ENCODE measurements at places on chromosomes 5 and 9. TPM values are rescaled to one million over a fixed set of nuclear protein-coding genes. Genes with fewer than 3 reads are reported as not detected.

- peak; percentile 71 for DNase-seq
These were observed 29.5 kb downstream of the TGFBI start for GRCh38 chr5:136058039-136058971.

- no peak for DNase-seq
These were observed 987 bp downstream of the RAB24 start for GRCh38 chr5:177302354-177303110.

GRCh38 chr9:18114559-18115475 lies 359.1 kb upstream of the ADAMTSL1 start:
- no peak for DNase-seq

DNA sequence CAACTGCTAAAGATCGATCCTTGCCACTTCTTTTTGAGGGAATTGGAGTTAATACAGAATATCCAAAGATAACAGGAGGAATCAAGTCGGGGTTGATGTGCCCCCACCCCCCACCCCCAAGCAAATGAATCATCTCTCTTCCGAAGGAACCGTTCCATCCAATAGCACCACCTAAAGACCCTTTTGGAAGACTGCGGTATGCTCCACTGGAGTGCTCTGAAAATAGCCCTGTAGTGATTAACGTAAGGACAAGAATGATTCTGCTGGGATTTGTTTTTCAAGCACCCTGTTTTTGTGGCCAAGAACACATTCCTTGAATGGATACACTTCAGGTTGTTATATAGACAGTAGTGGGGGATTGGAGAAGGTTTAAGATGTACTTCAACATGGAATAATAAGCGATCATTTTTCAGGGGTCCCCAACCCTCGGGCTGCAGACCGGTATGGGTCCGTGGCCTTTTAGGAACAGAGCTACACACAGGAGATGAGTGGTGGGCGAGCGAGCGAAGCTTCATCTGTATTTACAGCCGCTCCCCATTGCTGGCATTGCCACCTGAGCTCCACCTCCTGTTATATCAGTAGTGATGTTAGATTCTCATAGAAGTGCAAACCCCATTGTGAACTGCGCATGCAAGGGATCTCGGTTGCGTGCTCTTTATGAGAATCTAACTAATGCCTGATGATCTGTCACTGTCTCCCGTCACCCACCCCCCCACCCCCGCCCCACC lies 44.5 kb upstream of the TMEM252 start:
- no peak for DNase-seq

DNA sequence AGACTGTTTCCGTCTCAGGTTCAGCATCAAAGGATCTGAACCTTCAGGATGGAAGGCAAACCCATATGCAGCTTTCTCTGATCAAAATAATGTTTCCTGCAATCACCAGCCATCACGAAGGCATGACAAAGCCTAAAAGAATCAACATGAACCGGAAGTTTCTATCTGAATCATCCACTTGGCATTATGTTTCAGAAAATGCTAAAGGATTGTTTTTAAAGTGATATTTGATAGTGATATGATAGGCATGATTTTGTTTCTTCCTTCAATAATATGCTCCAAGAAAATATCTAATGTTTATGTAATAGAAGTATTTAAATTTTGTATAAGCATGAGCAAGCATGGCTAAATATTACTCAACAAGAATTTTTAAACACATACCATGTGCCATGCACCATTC lies 219.6 kb downstream of the PLK2 start:
- DNase-seq = no peak

DNA sequence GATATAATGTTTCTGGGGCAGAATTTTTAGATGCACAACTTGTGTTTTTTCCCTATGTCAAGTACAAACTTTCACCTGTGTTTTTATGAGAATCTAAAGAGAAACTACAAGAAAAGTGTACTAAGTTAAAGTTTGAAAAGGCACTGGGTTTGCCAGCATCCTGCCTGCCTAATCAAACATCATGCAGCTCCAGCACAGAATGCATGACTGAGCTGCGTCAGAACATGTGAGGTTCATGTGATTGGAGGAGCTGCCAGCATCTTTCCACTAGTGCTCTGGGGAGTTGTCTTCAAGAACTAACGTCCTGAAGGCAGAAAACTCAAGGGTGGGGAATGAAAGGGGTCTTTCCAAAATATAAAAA lies 46.1 kb upstream of the RIC1 start:
- no peak for DNase-seq

GRCh38 chr5:141883184-141883891 lies 5.1 kb upstream of the PCDH1 start:
- peak; percentile 82 for DNase-seq

GRCh38 chr9:22030101-22030598 lies 21.0 kb upstream of the CDKN2B start:
- DNase-seq = no peak

The PCDHGA6 gene
- 2.2 TPM for polyA plus RNA-seq

The TMED7 gene
- 38.9 TPM for polyA plus RNA-seq

The SELENOP gene
- 78.8 TPM for polyA plus RNA-seq

The GRIN3A gene
- 0.09 TPM for polyA plus RNA-seq

All from right cardiac atrium (tissue), 5 donors.